ENCODE measurements at places on chromosomes 5 and 9. TPM values are rescaled to one million over a fixed set of nuclear protein-coding genes. Genes with fewer than 3 reads are reported as not detected.

Gene PCDHB6
- total RNA-seq = not detected

Gene LCN10
- total RNA-seq = not detected

Gene ARL10
- total RNA-seq = 6.7 TPM

Gene SPINK13
- not detected for total RNA-seq

Gene LRRC19
- total RNA-seq = not detected

Gene PPP2R2B
- total RNA-seq = 0.27 TPM

Gene TMEM174
- not detected for total RNA-seq

Gene CCDC112
- total RNA-seq = 5.8 TPM

Gene GABRA1
- total RNA-seq = not detected

Gene PRUNE2
- total RNA-seq = 15.5 TPM

Gene PRSS3
- 19.8 TPM for total RNA-seq

Gene DRD1
- total RNA-seq = not detected

Gene UNC5A
- total RNA-seq = 1.1 TPM

Gene OCLN
- 0.53 TPM for total RNA-seq

Gene QRFP
- total RNA-seq = not detected

Gene ENHO
- total RNA-seq = not detected

Gene AQP3
- 1.3 TPM for total RNA-seq

Gene PCDHA9
- 0.13 TPM for total RNA-seq

Gene SLC2A6
- total RNA-seq = 57.0 TPM

Gene CDH9
- total RNA-seq = not detected

Gene FOXD4
- total RNA-seq = not detected

Gene RIGI
- 40.3 TPM for total RNA-seq

Gene ARPC5L
- total RNA-seq = 57.4 TPM

Gene FANCC
- 5.4 TPM for total RNA-seq

Gene C5orf52
- total RNA-seq = not detected
